Putamen (tissue), 1 donor: ENCODE measurements at places on chromosomes 6 and 20.

- DNase-seq = no peak
Measured at GRCh38 chr6:53424300-53424699, 75.5 kb upstream of the ELOVL5 start.

DNA sequence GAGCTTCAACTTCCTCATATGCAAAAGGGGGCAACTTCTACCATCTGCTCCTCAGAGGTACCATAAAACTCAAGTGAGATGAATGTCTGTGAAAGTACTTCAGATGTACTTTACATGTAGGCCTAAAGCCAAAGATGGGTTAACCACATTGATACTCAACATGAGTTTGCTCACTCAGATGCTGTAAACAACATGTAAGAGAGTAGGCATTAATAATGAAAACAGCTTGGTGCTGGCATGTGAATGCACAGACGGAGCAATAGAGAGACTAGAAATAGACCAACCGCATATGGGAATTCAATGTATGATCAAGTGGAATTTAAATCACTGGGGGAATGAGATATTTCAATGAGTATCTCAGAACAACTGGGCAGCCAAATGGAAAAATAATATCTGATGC is 143.8 kb upstream of the CDYL start:
- no peak for DNase-seq

DNA sequence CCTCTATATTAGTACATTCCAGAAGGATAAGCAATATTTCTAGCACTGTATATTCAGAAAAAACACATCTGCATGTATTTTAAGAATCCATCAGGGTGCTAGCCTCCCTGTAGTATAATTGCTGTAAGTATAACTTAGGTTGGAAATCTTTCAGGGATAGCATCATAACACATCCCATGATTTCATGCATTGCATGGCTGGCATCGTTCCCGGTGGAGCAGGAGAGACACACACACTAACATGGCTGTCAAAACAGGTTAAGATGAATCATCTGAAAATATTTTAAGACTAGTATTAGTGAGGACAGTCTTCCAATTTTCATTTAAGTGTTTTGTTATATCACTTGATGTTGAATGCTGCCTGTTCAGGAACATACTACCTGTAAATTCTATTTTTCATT is 32.1 kb upstream of the CENPW start:
- peak; percentile 7 for DNase-seq

DNA sequence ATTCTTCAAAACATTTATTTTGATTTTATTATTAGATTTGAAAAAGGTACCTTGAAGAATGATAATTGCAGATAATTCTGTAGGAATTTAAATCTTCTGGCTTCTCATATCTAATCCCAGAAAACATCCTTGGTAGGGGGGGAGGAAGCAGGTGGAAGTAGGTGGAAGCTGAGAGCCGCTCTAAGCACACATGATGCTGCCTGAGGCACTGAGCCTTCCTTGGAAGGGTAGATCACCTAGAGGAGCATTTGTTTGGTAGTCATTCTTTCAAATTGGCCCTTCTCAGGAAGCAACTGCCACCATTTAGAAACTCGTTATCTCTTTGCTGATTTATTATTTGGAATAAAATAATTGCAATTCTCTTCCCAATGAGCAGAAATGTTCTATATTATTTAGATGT is 623.3 kb downstream of the CD109 start:
- DNase-seq = no peak

DNA sequence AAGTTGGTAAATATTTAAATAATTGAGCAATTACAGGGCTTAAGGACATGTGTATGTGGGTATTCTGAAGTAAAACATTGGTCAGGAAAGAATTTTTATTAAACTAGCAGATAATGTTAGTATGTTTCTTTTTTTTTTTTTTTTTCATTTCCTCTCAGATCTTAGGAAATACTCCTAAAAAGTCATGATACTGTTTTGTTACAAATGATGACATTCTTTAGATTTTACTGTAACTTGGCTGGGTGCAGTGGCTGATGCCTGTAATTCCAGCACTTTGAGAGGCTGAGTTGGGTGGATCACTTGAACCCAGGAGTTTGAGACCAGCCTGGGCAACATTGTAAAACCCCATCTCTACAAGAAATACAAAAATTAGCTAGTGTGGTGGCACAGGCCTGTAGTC is 41.5 kb downstream of the CDC40 start:
- DNase-seq = no peak

- no peak for DNase-seq
Measured at GRCh38 chr6:87710090-87710489, 8.1 kb upstream of the AKIRIN2 start.

DNA sequence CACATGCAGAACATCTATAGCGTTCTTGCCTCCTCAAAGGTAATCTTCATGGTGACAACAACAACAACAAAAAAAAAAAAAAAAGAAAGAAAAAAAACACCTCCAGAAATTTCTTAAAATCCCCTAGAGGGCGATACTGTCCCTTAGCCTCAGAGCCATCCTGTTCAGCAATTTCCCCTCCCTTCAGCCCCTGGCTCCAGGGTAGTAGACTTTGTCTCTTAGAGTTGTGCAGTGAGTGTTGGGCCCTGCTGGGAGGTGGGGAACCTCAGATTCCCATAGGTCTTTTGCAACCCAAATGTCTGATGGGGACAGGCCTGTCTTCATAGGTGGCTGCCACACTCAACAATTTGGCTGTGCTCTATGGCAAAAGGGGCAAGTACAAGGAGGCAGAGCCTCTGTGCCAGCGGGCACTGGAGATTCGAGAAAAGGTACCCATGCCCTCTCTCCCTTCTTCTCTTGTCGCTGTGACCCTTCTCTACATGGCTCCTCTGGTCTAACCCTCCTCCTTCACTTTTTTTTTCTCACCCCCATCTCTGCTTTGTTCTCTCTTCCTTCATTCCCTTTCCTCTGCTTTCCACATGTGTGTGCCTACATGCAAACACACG is 6.0 kb upstream of the PTK7 start:
- no peak for DNase-seq
